Adipocyte (in vitro differentiated cells): ENCODE measurements at places on chromosomes 5 and 9.

DNA sequence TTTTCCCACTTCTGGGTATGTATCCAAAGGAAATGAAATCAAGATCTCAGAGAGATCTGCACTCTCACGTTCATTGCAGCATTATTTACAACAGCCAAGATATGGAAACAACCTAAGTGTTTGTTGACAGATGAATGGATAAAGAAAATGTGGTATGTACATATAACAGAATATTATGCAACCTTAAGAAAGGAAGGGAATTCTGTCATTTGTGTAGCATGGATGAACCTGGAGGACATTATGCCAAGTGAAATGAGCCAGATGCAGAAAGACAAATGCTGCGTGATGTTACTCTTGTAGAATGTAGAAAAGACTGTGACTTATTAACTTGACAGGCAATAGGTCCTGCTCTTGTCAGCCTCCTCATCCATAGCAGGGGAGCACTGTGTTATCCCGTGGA, 31.4 kb downstream of the PPARGC1B start:
- DNase-seq: no peak

DNA sequence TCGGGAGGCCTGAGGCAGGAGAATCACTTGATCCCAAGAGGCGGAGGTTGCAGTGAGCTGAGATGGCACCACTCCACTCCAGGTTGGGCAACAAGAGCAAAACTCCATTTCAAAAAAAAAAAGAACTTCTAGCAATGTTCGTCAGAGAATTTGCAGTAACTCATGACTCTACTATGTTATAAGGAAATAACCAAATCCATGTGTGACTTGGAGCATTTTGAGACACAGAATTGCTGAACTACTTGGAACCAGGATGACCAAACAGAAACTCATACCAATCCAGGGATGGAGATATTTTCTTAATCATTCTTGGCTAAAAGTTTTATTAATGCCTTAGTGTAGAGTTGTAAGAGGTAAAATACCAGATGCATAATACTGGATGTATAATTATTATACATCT, 99.9 kb upstream of the BNC2 start:
- no peak for DNase-seq

GRCh38 chr5:58457050-58457449, 2.8 kb downstream of the PLK2 start:
- DNase-seq: no peak

DNA sequence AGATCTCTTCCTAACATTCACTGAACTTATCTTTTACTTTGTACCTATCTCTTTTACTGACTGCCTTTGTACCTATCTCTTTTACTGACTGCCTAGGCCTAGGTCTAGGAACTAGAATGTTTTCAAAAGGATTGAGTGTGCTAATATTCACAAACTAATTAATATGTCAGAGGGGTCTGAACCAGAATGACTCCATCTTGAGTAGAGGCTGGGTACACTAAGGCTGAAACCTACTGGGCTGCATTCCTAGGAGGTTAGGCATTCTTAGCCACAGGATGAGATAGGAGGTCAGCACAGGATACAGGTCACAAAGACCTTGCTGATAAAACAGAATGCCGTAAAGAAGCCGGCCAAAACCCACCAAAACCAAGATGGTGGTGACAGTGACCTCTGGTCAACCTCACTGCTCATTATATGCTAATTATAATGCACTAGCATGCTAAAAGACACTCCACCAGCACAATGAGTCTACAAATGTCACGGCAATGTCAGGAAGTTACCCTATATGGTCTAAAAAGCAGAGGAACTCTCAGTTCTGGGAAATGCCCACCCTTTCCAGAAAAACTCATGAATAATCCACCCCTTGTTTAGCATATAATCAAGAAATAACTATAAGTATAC, 2.5 kb upstream of the RHOBTB3 start:
- no peak for DNase-seq

DNA sequence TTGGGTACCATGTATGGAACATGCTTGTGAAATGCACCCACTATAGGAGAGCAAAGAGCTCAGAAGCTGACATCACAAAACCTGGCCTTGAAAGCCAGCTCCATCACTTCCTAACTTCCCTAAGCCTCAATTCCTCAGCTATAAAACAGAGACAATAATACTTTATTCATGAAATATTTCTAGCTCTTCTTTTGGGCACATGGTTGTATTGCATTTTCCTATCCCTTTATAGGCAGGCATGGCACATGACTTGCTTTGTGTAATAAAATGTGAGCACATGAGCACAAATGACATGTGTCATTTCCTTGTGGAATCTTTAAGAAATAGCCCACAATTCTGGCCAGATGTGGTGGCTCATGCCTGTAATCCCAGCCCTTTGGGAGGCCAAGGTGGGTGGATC, 18.5 kb downstream of the ZNF366 start:
- no peak for DNase-seq

DNA sequence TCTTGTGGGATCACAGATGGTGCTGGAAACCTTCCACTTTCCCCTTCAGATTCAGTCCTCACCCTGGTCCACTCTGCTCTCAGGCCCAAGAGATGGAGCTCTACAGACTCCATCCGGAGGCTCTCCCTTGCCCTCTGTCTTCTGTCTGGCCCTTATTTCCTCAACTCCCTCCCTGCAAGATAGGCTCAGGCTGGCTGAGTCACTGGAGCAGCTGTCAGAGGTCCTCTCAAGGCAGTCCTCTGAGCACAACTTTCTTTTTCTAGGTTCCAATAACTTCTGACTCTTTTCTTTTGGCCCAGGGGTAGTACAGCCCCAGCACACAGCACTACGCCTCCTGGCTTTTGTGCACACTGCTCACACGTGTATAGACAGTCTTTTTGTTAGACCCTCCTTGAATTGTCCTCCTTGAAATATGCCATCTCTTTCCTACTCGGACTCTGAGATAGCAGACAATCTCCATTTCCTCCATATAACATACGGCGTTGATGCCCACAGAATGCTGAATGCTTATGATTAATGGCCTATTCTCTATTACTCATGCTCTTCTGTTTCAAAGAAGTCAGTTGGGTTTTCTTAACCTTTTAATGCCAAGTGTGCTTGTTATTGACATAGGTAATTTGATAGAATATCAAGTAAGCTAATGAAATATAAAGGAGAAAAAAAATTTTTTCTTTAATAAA, 193.1 kb downstream of the SLC12A2 start:
- peak; percentile 42 for DNase-seq

- DNase-seq: peak; percentile 53
These were observed 440.9 kb downstream of the ENC1 start for GRCh38 chr5:74199436-74200210.
